ENCODE measurements at places on chromosomes 12 and 14.
A peak's percentile ranks its signal among the peaks of the same experiment; 100 is the strongest.

- DNase-seq, result no peak
Measured at GRCh38 chr14:71734885-71735284, 197.3 kb upstream of the RGS6 start.

GRCh38 chr12:65324551-65324950 is 46.1 kb downstream of the MSRB3 start:
- DNase-seq, result no peak

DNA sequence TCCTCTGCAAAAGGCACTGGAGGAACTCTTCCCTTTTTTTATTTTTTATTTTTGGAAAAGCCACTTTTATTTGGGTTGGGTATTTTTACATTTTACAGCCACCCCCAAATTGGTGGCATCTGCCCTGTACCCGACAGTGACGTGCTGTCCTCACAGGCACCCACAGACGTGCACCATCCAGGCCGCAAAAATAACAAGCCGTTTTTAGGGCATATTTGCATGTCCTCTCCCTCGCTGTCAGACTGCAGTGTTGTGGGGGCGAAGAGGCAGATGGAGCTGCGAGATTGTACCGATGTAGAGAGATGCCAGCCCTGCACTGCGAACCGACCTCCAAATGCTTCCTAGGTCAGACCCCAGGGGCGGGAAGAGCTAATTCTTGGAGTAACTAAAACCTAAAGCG is 12.2 kb downstream of the JDP2 start:
- no peak for DNase-seq

DNA sequence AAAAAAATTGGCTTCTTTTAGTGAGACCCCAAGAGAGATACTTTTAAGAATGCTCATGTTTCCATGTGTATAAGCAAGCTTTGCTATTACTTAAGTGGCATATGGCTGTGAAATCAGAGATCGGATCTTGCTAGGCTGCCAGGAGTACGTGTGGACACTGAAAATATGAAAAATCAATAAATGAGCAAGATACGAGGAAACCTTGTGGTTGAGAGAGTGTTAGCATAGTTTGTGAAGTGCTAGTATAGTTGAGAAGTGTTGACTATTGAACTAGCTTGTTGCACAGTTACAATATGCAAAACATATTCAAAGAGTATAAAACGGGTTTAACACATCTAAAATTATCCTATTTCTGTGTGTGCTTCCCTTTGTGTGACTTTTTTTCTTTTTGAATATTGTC is 230.9 kb upstream of the NOVA1 start:
- DNase-seq, result peak; percentile 3

DNA sequence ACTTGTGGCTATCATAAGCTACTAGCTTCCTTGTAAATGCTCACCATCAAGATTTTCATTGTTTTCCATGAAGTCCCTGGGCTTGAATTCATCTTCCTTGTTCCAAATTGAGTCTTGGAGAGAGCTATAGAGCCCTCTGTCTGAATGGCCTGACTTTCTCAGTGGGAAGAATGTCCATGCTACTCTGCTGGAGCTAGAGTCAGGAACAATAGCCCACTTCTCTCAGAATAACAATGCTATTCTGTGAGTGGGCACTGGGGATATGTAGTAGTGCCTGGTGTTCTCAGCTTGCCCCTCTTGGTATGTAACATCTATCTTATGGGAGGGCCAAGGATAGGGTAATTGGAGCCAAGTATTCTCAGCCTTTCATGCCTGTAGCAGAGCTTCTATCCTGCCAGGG is 127.6 kb upstream of the TRHDE start:
- no peak for DNase-seq

- no peak for DNase-seq
Measured at GRCh38 chr12:45388545-45388944, 172.7 kb downstream of the ANO6 start.

DNA sequence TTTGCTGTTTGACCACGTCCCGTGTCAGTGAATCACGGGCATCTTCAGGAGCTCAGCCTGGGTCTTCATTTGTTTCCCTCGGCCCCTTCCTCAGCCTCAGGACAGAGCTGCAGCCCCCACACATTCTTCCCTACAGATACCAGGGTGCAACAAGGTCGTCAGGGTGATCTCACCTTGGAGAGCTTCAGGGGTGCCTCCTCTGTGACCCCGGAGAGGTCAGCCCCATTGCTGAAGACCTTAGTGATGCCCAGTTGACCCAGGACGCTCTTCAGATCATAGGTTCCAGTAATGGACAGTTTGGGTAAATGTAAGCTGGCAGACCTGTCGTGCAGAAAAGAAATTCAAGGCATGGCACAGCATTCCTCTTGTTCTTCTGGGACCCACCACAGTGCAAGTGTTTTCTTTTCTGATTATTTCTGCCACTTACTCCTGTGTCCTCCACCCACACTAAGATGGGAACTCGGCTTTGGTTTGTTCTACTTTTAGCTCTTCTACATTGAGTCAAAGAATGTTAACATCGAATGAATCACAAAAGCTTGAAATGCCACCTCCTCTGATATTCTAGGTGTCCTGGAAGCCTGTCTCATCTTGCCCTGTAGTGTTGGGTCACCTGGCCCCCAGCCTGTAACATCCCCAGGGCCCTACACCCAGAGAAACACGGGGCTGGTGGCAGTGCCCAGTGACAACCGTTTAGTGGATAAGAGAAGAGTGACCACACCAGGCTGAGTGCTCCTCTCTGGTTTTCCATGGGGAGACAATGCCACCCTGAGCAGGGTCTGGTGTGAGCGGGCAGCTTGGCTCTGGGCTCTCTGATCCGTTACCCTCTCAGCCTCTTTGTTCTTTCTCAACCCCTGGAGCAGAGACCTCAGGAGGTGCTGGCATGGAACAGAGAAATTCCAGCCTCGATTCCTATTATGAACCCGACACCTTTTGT is 8.8 kb downstream of the SERPINA1 start:
- no peak for DNase-seq

GRCh38 chr14:100714258-100714892 is 12.3 kb upstream of the DLK1 start:
- peak; percentile 86 for DNase-seq

DNA sequence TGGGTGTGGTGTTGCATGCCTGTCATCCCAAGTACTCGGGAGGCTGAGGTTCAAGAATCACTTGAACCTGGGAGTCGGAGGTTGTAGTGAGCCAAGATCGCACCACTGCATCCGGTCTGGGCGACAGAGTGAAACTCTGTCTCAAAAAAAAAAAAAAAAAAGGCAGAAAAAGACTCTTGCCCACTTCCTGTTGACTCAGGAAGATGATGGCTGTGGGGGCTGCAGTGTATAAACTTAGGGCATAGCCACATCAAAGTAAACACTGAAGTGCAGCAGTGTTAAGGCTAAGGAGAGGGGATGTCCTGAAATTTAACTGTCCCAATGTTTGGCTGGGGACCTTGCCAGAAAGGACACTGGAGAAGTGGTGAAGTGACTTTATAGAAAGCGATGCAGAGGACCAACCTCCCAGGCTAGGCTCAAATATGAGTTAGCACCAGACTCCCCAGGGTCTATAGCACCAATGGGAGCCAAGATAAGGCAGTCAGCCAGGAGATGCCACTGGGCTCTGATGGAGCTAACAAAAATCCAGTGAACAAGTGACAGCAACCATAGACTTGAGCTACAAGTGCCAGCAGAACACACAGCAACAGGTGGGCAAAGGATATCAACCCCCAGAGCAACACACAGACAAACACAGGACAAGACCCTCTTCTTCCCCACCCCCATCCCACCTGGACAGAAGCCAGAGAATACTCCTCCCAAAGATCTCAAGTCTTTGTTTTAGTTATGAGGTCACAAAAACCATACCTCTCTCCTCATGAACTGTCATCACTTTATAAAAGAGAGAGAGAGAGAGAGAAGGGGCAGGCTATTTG is 28.0 kb downstream of the NELL2 start:
- no peak for DNase-seq

- no peak for DNase-seq
Measured at GRCh38 chr12:119372540-119372939, 38.0 kb downstream of the CCDC60 start.

- no peak for DNase-seq
Measured at GRCh38 chr14:29757711-29758233, 169.9 kb downstream of the PRKD1 start.

- no peak for DNase-seq
Measured at GRCh38 chr12:26195641-26196420, 458 bp downstream of the SSPN start.

DNA sequence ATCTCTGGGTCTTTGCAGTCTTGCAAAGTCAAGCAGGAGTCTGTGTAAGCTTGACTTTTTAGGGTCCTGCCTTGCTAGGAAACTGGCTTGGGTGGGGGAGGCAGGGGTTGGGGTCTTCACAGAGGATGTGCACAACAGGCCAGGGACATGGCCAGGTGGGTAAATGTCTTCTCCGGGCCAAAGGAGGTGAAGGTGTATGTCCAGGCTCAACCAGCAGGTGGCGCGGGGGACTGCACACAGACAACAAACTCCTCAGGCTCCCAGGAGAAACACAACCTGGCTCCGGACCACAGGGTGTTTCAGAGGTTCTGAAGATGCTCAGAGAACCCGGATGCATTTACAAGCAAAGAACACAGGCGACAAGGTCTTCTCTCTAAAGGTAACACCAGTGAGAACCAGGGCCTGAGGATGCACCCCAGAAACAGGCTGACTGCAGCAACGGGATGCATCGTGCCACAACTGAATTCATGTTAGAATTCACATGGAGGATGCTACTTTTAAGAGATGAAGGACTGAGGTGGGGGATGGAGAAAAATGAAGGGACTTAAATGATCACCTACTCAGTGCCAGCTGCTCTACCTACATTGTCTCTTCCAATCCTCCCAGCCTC is 56.0 kb downstream of the PLEKHG3 start:
- no peak for DNase-seq

DNA sequence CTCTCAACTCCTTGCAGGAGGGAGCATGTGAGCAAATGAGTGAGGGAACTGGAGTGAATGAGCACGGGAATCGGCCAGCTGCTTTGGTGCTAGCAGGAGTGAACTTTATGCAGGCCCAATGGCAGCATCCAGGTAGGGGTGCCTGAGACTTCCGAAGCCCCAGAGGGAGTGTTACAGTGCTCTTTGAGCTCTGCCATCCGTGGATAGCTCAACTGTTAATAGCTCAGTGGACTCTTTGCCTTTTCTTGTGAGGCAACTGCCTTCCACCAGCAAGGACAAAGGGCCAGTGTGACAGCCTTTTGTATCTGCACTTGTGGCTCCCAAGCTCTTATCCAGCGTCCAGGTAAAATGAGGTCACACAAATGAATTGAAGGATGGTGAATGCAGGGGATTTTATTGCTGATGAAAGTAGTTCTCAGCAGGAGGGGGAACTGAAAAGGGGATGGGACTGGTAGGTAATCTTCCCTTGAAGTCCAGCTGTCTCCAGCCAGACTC is 12.9 kb downstream of the CREBL2 start:
- DNase-seq, result no peak

DNA sequence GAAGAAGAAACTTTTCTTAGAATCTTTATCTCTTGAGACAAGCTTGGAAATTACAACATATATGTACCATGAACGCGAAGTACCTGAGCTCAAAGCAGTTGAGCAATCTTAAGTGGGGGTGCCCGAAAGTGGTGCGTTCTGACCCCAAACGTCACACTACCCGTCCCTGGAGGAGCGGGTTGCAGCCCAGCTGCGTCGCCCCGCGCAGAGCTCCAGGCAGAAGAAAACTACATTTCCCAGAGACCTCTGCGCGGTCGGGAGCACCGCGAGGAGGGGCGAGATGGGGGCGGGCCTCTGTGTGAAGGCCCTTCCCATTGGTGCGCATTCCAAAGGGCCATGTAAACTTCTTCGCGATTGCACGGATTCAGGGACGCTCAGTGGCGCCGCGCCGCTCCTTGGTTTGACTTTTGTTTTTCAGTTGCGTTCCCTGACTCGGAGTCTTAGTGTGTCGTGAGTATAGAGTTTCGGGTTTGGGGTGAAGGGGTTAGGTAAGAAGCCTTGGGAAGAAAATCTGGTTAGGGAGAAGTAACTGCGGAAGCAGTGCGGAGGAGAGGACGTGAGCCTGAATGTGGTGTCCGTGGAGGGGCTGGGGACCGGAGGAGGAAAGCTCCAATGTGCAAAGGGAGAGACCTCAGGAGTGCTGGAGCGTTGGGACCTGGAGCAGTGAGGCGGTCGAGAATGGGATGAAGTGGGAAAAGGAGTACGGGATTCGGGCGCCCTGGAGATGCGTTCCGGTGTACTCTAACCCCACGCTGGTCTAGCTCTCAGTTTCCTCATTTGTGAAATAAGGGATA is at the start of gene CCDC77:
TSS of gene CCDC77 (plus strand) at position 410 of the 794 bp plus-strand sequence. CDS start 7,740 bp downstream, outside the sequence.
- DNase-seq, result no peak

DNA sequence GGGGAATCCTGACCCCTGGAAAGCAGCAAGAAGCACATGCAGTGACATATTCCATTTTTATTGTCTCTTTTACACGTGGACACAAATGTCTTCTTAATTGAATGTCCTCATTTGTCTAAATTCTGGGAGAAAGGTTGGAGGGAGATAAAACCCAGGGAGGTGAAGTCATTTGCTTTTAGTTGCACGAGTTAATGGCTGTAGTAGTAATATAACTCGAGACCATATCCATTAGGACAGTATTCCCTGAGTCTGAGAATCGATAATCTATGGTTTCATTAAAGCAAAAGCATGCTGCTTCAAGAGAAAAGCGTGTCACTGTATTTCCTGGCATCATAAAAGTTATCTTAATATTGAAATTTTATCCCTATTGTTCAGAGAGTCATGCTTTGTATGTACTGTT is 216.0 kb upstream of the PELI2 start:
- DNase-seq, result no peak

DNA sequence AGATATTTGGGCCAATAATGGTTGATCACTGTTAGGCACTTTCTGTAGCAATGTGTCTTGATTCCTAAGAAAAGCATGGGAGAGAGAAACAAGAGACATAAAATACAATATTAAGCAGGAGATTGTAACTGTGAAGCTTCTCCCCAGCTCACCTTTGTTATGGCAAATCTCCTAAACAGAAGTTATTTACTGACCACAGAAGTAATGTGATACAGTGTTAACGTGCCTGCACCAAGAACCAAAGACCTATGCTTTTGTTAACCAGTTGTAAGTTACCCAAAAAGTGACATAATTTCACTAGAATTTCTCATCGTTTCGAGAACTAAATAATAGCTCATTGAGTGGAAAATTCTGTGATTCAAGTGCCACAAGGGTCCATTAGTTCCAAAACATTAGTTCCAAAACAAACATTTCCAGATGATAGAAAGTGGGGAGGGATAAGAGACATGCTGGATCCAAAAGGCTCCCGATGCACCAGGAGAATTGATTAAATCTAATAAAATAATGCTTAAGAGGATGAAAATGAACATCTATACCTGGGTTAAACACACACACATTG is 14.3 kb downstream of the RERG start:
- no peak for DNase-seq

DNA sequence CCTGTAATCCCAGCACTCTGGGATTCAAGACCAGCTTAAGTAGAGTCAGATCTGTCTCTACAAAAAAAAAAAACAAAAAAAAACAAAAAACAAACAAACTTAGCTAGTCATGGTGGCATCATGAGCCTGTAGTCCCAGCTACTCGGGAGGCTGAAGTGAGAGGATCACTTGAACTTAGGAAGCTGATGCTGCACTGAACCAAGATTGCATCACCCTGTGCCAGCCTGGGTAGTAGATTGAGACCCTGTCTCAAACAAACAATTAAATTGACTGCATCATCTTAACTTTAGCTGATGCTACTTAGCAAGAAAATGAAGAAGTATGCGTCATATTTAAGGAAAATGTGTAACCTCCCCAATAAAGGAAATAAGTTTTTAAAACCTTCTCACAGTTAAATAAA is 136.6 kb upstream of the ATXN7L3B start:
- no peak for DNase-seq

GRCh38 chr12:113333877-113334785 is 778 bp downstream of the SLC8B1 start:
- DNase-seq, result no peak

Data from NCI-H2107 (cell line).